ENCODE measurements at places on chromosomes 7 and 10. TPM values are rescaled to one million over a fixed set of nuclear protein-coding genes. Genes with fewer than 3 reads are reported as not detected.

DNA sequence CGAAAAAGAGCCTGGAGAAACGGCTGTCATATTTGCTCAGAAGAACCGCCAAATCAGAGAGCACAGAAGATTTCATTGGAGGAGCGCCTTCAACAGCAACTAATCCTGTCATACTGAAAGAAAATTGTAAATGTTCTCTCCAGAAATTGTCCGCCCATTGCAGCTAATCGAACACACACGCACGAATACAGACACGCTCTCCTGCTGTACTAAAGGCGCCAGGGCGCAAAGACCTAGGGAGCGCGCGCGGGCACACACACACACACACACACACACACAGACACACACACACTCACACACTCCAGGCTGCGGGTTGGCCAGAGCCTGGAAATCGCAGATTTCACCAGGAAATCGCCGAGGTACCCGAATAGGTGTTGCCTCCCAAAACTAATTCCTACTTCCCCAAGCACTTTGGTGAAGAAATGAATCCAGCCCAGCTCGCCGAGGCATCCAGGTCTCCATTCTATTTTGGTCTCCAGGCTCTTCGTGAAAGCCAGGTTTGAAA is at the start of gene CHRM2:
Gene CHRM2 (plus strand): TSS at position 157 of the 505 bp plus-strand sequence. CDS start 146,214 bp downstream, outside the sequence.
- no peak for DNase-seq

The COBL gene
- total RNA-seq: 1.3 TPM

The DPYSL4 gene
- not detected for total RNA-seq

GRCh38 chr10:73634421-73634820 is 6.9 kb downstream of the MYOZ1 start:
- DNase-seq: no peak

- no peak for DNase-seq
Measured at GRCh38 chr10:48683868-48684267, 805 bp upstream of the WDFY4 start.

GRCh38 chr7:131557652-131558385 is 1.4 kb upstream of the PODXL start:
- DNase-seq: no peak

The SFMBT2 gene
- total RNA-seq: 8.1 TPM

- DNase-seq: peak; percentile 6
Measured at GRCh38 chr7:120395526-120396019, 122.6 kb downstream of the KCND2 start.

The CPA1 gene
- not detected for total RNA-seq

- DNase-seq: no peak
Measured at GRCh38 chr7:54898659-54899340, 120.0 kb upstream of the EGFR start.

The SYCE1 gene
- not detected for total RNA-seq

GRCh38 chr10:58587676-58588075 is 75.0 kb downstream of the BICC1 start:
- no peak for DNase-seq

DNA sequence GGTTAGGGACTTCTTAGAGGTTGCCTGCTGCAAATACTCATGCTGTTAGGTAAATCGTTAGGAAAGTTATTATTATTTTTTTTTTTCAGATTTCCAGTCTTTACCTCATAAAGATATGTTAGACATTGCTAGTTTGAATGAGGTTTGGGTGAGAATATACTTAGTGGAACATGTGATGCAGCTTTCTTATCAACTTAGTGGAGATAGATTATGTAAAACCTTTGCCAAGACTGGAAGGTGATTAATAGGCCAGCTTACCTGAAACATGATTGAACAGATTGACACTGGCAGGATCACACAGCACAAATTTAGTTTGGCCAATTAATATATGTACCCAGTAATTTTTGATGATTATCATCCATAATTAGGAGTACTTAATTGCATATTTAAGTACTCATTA is 32.3 kb downstream of the ADD3 start:
- no peak for DNase-seq

GRCh38 chr10:5259132-5259951 is 62.7 kb downstream of the AKR1C4 start:
- DNase-seq: no peak

The MKX gene
- not detected for total RNA-seq

The HMX3 gene
- not detected for total RNA-seq

- peak; percentile 19 for DNase-seq
Measured at GRCh38 chr7:2631946-2632732, at the start of gene TTYH3. Gene TTYH3, plus strand, starts transcription at chr7:2631986. Its CDS starts 170 bp downstream, at chr7:2632156.

The IQUB gene
- 0.10 TPM for total RNA-seq

DNA sequence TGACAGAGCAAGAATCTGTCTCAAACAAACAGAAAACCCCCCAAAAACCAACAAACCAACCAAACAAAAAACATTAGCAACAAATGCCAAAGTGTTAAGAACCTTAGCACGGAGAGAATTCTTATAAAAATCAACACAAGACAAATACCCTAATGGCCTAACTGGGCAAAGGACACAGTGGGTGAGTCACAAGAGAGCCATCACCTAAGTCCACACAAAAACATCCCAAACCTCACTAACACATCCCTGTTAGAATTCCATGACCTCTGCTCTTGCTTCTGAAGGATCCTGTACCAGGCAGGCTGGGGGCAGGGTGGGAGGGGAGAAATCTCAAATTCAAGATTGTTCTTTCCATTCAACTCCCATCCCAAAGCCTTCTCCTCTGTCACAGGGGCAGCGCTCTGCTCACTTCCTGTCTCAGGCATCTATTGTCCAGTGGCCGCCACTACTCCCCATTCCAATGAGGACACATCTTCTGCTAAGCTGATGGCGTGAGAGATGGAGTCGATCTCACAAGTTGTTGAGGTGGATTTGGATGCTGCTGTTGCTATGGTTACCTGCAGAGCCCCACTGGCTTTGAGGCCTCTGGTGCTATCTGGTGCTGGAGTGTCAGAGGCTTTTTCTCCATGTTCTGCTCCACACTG is 9.2 kb downstream of the IL15RA start:
- no peak for DNase-seq

- DNase-seq: peak; percentile 30
Measured at GRCh38 chr10:76311752-76312636, 880.6 kb downstream of the LRMDA start.

GRCh38 chr10:130474591-130474990 is 338.4 kb downstream of the GLRX3 start:
- DNase-seq: no peak

The TMEM130 gene
- total RNA-seq: 27.3 TPM

GRCh38 chr10:50917486-50917885 is 32.1 kb upstream of the A1CF start:
- no peak for DNase-seq

The PKD1L1 gene
- total RNA-seq: not detected

GRCh38 chr10:69413221-69413865 is 3.4 kb downstream of the TACR2 start:
- DNase-seq: no peak

The OR13A1 gene
- not detected for total RNA-seq

- no peak for DNase-seq
Measured at GRCh38 chr7:66257481-66257880, 52.3 kb downstream of the TPST1 start.

DNA sequence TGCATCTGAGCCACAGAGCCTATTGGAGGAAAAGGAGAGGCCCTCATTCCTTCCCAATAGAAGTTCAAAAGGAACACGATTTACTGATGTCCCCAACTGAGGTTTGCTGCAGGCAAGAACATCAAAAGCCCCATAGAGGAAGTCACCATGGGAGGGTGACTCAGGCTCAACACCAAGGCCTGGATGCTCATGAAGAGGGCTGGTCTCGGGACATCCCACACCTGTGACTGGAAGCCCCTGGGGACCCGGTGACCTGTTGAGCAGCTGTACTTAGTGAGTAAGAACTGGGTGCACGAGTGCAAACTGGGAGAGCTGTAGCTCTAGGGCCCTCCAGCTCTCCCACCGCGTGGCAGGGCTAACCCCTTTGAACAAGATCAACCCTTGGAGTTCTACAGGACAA is 38.0 kb downstream of the CYTH3 start:
- DNase-seq: no peak

DNA sequence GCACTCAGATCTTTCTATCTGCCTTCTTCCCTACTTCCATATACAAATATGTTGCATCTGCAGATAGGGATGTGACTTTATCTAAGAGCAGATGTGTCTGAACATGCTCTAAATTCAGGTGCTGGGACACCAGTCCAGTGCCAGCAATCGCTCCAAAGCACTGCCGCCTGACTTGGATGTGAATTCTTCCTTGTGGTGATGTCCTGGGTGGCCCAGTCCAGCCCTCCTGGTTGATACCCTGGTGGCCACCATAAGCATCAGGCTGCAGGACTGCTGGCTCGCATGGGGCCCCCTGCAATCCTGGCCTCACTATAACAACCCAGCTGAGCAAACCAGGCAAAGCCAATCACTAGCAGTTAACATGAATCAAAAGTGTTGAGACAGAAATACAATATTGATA is 149.2 kb upstream of the PDE1C start:
- no peak for DNase-seq

DNA sequence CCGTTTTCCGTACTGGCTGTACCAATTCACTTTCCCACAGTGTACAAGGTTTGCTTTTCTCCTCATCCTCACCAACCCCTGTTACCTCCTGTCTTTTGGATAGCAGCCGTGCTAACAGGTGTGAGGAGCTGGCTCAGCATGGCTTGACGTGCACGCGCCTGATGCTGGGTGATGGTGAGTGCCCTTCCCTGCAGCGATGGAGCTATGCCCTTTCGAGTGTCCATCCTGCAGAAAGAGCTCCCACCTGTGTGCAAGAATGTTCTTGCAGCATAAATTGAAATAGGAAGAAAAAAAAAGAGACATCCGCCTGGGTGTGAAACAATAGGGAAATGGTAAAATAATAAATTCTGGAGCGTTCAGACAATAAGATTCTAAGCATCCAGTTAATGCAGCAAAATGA is 9.5 kb upstream of the UBE3C start:
- DNase-seq: no peak

DNA sequence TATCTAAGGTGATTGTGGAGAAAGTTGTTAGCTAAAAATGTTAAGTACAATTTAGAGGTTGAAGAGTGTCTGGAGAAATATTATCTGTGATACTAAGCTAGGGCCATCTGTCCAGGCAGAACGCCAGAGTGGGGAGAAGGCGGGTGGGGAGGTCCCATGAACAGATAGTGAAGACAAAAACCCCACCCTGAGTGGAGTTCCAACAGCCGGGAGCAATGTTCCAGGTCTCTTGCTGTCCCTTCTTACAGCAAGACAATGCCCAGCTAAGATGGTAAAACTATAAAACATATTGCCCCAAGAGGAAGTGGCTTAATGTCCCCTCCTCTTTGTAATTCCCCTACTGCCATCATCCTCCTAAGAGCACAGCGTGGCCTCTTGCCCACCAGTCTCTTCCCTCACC is 10.4 kb upstream of the IL15RA start:
- DNase-seq: no peak

The WEE2 gene
- total RNA-seq: not detected

The RSPH10B2 gene
- 0.10 TPM for total RNA-seq

The SMURF1 gene
- 37.7 TPM for total RNA-seq

The ARHGEF5 gene
- total RNA-seq: 8.7 TPM

- DNase-seq: no peak
Measured at GRCh38 chr7:103538964-103539709, 93.1 kb upstream of the SLC26A5 start.
